ENCODE measurements at places on chromosomes 11 and 22. TPM values are rescaled to one million over a fixed set of nuclear protein-coding genes. Genes with fewer than 3 reads are reported as not detected.

The OR51A7 gene
- not detected for total RNA-seq

The GGTLC2 gene
- not detected for total RNA-seq

The P2RX6 gene
- total RNA-seq, result 0.13 TPM

The FLRT1 gene
- total RNA-seq, result 0.26 TPM

The SLC17A6 gene
- total RNA-seq, result not detected

The MOB2 gene
- total RNA-seq, result 41.1 TPM

The SPTBN2 gene
- total RNA-seq, result 67.3 TPM

The CARD18 gene
- 0.38 TPM for total RNA-seq

The HEPACAM gene
- total RNA-seq, result not detected

The PRDM11 gene
- 4.7 TPM for total RNA-seq

The OR8D4 gene
- not detected for total RNA-seq

The HIKESHI gene
- total RNA-seq, result 63.1 TPM

The MCHR1 gene
- total RNA-seq, result not detected

The RCOR2 gene
- total RNA-seq, result 2.4 TPM

The PATE4 gene
- total RNA-seq, result not detected

The CRACR2B gene
- total RNA-seq, result 0.51 TPM

The ALX4 gene
- total RNA-seq, result not detected

The SLC1A2 gene
- under 0.01 TPM for total RNA-seq

The ATG13 gene
- 36.9 TPM for total RNA-seq

The CELSR1 gene
- total RNA-seq, result 39.0 TPM
